Ureter (tissue), 1 donor: ENCODE measurements at places on chromosomes 5 and 9. TPM values are rescaled to one million over a fixed set of nuclear protein-coding genes. Genes with fewer than 3 reads are reported as not detected.
A peak's percentile ranks its signal among the peaks of the same experiment; 100 is the strongest.

DNA sequence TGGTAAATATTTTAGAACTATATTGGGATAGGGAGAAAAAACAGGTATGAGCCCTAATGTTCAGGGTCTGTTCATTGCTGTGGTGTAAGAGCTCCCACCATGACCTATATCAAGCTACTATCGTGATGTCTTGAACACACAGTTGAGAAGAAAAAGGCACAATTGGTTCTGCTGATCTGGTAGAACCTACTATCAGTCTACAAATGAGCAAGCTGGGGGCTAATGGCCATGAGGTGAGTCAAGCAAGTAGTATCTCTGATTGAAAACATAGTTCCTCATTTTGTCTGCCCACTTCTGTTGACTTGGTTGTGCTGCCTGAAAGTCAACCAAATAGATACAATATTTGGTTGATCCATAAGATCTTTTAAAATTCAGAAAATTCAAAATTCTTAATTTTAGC is 1026.3 kb downstream of the CDH12 start:
- DNase-seq, result no peak

Gene WASHC1
- 34.6 TPM for total RNA-seq

DNA sequence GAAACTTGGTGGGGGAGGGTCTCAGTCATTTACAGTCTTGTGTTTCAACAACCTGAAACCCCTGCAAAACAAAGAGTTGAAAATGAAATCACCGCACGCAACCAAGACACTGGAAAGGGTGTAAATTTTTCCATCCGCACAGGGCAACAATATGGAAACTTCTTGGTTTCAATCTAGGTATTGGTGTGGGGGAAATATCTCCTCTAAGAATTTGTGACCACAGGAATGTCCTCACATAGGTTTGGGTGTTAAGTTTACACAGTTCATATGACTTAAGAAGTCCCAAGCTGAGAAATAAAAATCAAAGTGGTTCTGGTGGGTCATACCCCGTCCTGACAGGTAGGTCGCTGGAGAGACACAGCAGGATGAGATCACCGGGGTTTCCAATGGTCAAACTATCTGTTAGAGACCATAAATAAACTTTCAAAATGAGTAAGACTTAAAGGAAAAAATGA is 51.9 kb upstream of the PIP5K1B start:
- DNase-seq, result no peak

Gene CSF2
- not detected for total RNA-seq

GRCh38 chr9:107999011-107999410 is 509.4 kb upstream of the KLF4 start:
- DNase-seq, result no peak

GRCh38 chr9:70995511-70995910 is 125.9 kb downstream of the TRPM3 start:
- no peak for DNase-seq

DNA sequence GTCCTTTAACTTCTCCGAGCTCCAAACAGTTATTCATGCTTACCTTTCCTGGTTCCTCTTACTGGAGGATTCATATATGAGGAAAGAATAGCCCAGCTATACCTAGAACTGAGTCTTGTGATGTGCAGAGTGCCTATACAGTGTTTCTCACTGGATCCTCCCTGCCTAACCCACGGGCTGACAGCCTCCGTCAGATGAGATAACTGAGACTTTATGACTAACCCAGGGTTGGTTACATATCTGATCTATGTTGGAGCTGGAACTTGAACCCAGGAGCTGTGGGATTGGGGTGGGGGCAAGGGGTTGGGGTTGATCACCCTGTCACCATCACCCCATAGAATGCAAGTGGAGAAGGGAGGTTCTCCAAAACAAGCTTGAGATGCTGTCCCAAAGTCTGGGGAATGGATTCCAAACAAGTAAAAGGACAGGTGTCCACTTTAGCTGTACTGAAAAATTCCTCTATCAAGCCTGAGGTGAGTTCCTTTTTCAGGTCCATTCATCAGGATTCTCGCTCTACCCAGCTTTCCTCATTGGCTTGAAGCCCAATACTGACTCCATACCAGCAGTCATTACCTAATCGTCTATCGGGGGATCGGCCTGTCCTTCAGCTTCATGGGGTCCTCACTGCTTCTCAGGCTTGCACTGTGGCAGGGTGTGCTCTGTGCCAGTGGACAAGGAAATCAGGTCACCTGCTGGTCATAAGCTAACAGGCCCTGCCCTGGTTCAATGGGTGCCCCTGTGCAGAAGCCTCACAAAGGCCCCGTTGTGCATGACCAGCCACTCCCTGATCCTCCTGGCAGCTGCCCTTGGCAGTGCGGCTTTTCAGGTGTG is 100.6 kb downstream of the ARHGAP26 start:
- DNase-seq, result no peak

DNA sequence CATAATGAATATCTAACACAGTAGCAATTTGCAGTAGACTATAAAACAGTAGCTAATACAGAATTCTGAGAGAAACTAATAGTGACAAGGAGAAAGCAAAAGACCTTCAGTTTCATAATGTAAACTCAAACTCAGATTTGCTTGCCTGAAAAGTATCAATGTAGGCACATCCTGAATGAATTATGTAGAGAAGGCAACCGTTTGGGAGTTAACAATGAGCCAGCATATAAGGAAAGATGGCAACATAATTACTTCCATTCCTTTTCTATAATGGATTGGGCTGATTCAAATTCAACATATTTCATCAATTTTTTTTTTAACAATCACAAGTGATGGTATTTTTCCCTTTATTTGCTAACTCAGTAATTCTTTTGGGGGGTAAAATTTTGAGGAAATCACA is 261.6 kb downstream of the SEMA5A start:
- DNase-seq, result no peak

- DNase-seq, result peak; percentile 43
These were observed 42.5 kb upstream of the EXOC3 start for GRCh38 chr5:400282-401145.

- no peak for DNase-seq
These were observed 261.8 kb downstream of the CTNND2 start for GRCh38 chr5:11642438-11642837.

DNA sequence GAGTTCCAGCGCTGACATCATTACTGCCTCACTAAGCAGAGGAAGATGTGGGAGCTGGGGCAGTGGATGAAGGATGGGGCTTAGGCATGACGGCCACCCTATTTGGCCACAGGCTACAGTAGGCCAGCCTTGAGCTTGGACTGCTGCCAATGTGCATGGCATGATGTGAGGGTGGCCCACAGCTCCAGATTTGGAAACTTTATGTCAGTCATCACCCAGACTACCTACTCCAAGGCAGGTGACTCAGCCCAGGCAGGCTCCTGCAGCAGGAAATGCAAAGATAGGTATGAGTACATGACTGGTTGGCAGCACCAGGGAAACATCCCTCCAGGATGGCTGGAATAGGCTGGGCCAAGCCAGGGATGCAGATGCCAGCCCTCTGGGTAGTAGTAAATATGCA is 303.6 kb downstream of the SPOCK1 start:
- no peak for DNase-seq

DNA sequence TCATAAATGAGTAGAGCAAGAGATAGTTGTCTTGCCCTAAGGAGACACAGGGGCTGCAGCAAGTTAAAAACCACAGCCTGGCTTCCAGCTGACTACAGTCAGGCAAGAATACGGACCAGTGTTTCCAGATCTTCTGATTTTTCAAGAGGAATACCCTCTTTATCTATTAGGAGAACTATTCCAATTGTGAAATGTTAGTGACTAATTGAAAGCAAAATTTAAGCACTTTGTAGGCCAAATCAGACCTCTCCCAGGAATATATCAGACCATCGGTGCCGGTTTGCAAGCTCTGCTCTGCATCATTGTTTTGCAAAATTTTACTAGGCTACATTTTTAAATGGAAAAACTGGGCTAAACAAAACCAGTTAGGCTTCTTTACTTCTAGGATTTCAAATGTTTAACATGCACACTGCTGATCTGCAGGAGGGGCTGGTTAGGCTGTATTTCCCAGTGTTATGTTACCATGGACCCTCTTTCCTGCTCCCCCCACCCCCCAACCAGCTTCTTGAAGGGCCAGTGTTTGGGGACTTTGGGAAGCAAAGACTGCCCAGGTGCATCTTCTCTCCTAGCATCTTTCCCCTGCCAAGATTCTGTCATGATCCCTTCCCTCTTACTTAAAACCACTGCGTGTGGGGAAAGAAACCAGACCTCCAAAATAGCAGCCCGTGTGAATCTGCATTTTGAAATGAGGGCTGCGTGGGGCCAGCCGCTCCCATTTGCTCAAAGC is 1.1 kb upstream of the ARSI start:
- no peak for DNase-seq

Gene SELENOP
- total RNA-seq, result 87.8 TPM

DNA sequence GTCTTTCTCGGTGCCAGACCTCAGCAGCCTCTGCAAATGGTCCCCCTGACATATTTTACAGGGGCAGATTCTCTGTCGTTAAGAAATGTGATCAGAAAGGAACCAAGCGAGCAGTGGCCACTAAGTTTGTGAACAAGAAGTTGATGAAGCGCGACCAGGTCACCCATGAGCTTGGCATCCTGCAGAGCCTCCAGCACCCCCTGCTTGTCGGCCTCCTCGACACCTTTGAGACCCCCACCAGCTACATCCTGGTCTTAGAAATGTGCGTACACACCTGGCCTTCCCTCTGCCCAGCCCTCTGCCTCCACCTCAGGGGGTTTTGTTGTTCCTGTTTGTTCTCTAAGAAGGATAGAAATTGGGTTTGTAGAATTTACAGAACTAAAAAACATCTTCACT is 77.3 kb upstream of the OTULINL start:
- no peak for DNase-seq

Gene IGIP
- total RNA-seq, result 15.9 TPM

GRCh38 chr9:111095441-111095840 is 57.2 kb upstream of the LPAR1 start:
- DNase-seq, result no peak

Gene FRMPD1
- total RNA-seq, result not detected

DNA sequence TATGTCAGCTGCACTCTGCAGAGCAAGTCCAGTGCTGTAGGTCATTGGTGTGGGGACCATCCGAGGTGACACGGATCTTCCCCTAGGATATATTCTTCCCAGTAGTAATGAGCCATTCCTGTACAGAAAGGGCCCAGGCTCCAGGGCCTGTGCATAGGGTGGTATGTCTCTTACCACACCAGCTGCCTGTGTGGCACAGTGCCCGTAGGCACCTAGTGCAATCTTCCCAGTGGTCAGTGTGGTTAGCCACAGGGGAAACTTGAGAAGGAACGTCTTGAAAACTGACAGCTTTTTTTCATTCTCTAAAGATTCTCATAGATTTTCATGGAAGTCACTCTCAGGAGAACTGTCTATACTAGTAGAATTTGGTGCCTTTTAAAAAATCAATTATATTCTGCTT is 39.8 kb downstream of the CYSTM1 start:
- no peak for DNase-seq

DNA sequence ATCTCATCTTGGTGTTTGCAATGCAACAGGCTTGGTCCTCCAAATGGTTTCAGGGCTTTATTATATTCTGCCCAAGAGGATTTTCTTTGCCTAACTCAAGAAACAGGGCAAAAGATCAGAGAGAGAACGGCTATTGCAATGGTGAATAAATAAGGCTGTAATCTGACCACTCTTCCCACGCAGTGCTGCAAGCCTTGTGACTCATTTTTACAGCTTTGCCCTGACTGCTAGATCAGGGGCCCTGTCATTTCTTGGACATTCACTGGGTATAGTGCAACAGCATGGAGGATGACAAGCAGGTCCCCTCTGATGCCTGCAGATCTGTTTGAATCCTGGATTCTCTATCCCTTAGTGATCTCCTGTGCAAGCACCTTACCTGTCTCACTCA is 459.1 kb downstream of the EBF1 start:
- no peak for DNase-seq

DNA sequence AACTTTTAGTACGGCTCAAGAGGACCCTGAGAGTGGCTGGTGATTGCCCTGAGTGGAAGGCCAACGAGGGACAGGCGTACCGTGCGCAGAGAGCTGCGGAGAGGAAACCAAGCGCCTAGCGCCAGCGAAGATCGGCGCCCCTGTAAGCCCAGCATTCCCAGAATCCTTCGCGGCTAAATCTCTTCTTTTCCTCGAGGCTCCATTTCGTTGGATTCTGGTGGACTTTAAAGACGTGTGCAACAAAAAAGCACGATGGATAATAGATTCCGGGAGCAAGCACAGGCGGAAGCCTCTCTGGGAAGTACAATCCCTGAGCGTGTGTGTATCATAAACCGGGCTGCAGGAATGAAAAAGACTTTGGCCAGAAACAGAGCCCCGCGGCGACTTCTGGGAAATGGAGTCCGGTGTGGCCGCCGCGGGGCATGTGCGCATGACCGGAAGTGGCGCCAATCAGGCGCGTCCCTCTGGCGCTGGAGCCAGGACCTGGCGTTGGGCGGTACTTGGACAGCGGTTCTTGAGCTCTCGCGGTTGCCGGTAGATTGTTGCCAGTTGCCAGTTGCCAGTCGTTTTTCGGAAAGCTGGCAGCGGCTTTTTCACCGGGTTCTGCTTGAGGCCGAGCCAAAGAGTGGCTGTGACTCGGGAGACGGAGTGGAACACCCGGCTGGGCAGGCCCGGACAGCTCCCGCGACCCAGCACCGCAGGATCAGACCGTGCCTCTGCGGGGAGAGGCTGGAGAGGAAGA is at the start of gene ZNF79:
TSS of gene ZNF79 (plus strand) at position 449 of the 742 bp plus-strand sequence. CDS start 406 bp downstream, outside the sequence.
- peak; percentile 95 for DNase-seq

DNA sequence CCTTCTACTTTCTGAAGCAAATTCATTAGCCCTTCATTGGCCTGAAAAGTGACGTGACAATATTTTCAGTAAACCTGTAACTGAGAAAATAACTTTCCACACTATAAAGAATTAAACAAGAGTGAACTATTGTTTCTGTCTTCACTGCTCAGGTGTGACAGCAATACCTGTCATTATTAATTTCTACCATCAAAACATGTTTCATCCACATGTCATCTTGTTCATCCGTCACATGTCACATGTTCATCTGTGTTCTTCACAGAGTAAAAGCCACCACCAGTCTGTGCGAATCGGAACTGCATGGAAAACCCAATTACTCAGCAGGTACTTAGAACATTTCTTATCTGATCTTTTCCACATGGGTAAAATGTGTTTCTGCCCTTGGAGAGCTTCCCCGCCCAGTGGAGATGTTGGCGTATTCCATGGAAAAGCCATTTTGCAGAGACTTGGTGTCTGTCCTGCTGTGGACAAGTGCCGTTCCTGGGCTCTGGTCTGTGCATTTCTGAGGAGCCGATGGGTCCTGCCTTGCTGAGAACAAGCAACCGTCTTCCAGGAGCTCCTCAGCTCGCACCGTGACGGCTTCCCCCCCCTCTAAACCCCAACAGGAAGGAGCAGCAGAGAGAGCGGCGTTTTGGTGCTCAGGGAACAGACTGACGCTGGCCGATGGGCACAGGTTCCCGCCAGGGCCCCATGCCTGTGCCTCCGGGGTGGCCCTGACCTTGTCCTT is 10.6 kb upstream of the EXOC3 start:
- DNase-seq, result no peak

DNA sequence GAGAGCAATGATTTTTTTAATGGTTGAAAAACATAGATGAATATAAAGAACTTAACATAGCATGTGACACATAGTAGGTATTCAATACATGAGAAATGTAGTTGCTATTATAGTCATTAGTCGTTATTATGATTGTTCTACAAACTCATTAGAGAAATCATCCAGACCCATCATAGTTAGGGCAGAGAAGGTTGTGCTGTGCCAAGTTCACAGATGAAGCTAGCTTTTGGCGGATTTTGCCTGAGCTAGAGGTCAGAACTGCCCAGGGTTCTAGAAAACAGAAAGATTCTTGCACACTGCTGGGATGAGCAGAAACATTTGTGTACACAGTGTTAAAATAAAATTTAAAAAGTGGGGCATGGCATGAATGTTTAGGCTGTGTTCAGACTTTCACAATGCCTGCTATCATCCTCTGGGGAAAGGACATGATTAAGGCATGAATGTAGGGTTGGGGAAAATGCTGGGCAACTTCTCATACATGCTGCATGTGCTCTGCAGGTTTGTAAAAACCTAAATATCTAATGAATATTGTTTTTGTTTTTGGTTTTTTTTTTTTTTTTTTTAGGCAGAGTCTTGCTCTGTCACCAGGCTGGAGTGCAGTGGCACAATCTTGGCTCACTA is 33.3 kb upstream of the RAD23B start:
- no peak for DNase-seq
